ENCODE measurements at places on chromosomes 12 and 14. TPM values are rescaled to one million over a fixed set of nuclear protein-coding genes. Genes with fewer than 3 reads are reported as not detected.

Gene LALBA
- total RNA-seq = not detected

Gene LRRC10
- not detected for total RNA-seq

Gene CLEC4A
- not detected for total RNA-seq

Gene RASAL1
- 0.17 TPM for total RNA-seq

Gene CCDC196
- not detected for total RNA-seq

Gene NID2
- total RNA-seq = 32.6 TPM
